ENCODE measurements at places on chromosomes 2 and 18.

DNA sequence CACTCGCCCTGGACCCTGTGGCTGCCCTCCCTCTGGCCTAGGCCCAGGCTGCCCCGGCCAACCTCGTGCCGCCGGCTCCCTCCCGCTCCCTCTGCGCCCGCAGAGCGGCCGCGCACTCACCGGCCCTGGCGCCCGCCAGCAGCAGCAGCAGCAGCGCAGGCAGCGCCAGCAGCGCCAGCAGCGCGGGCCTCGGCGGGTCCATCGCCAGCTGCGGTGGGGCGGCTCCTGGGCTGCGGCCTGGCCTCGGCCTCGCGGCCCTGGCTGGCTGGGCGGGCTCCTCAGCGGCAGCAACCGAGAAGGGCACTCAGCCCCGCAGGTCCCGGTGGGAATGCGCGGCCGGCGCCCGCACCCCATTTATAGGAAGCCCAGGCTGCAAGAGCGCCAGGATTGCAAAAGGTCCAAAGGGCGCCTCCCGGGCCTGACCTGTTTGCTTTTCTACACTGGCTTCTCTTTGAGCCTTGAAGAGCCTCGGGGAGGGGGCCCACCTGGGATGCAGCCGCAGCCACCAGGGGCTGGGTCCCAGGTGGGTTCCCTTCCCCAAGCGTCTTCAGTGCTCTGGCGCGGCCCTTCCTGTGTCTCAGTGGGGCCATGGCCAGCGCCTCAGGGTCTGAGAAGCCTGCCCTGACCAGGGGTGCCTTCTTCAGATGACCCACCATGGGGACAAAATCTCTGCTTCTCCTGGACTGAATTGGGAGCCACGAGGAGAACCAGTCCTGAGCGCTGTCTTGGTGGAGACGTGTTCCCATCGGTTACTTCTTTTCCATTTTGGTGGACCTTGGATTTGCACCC, at the start of gene APOB:
APOB (minus strand) TSS at position 330 of the 789 bp plus-strand sequence; CDS start at position 202, 128 bp downstream.
- DNase-seq = no peak

GRCh38 chr2:199509403-199509802, 51.7 kb upstream of the SATB2 start:
- DNase-seq = no peak

DNA sequence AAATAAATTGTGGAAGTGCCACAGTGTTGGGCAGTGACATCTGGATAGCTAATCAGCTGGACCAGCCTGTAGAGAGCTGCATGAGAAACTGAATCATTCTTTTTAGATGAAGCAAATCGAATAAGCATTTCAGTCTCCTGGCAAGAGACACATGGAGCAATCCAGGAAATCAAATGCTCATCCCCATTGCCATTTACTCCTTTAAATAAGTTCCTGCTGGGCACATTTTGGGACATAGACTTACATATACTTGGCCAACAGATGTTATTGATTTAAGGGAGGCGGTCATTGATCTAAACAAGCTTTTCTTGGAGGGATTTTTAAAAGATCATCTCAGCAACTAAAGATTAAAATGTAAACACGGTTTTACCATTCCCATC, 307.1 kb downstream of the STK39 start:
- DNase-seq = no peak

GRCh38 chr2:48445091-48445725, 84.7 kb upstream of the STON1 start:
- no peak for DNase-seq

- DNase-seq = no peak
These were observed 92.2 kb upstream of the CHRNA1 start for GRCh38 chr2:174856447-174856846.

GRCh38 chr2:221100467-221101089, 471.5 kb downstream of the EPHA4 start:
- DNase-seq = no peak

DNA sequence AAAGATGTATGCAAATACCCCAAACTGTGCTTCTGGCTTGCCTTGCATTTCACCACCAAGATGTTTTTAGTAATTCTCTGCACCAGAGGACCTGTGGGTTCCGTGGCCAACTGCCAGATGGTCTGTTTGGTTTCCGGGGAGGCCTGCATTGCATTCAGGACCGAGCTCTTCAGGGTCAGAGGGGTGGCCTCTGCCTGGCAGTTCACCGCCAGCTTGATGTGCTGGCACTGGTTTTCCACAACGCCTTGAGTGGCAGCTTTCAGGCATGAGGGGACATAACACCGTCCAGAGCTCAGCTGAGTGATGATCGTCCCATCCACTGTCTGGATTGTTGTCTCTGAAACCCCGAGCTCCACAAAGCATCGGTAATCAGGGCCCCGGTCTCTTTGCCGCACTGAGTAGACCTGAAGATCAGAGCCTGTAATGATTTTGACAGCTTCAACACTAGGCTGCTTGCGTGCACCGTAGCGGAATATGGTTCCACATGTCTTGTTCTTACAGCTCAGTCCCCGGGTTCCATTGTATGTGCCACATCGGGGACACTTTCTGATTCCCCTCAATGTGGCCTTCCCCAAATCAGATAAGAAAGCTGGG, 9.4 kb downstream of the C2orf42 start:
- no peak for DNase-seq

- no peak for DNase-seq
These were observed 24.6 kb downstream of the DYTN start for GRCh38 chr2:206693399-206694137.

- DNase-seq = no peak
These were observed 150.3 kb downstream of the SMAD7 start for GRCh38 chr18:48800466-48800865.

DNA sequence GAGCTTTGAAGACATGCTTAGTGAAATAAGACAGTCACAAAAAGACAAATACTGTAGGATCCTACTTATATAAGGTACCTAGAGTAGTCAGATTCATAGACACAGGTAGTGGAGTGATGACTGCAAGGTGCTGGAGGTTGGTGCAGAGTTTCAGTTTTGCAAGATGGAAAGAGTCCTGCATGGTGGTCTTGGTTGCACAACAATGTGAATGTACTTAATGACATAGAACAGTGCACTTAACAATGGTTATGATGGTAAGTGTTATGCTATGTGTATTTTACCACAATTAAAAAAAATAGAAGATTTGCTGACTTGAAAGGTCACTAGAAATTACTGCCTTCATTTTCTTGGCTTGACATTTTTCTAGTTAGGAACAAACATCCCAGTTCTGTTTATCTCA, 9.5 kb downstream of the CERS6 start:
- DNase-seq = no peak

DNA sequence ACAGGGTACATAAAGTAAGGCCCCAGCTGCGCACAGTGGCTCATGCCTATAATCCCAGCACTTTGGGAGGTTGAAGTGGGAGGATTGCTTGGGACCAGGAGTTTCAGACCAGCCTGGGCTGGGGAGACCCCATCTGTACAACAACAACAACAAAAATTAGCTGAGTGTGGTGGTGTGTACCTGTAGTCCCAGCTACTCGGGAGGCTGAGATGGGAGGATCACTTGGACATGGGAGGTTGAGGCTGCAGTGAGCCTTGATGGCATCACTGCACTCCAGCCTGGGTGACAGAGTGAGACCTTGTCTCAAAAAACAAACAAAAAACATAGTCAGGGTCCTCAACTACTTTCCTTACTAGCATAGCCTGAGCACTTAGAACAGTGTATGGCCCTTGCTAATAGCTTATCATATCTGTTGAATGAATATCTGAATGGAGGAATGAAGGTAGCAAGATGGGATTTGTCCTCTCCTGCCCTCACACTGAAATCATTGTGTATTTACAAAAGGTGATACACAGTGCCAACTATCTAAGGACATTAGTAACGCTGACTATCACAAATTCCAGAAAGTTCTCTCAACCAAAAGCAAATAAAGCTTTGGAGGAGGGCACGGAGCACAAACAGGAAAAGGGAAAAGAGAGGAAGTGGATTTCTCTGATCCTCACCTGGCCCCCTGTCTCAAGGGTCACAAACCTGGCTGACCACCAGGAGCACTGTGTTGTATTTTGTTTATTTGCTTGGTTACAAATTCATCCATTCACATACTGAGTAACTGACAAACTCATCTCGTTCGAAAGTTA, 38.1 kb downstream of the L3MBTL4 start:
- DNase-seq = no peak

- no peak for DNase-seq
These were observed 148.9 kb upstream of the EPAS1 start for GRCh38 chr2:46148369-46148736.

- DNase-seq = no peak
These were observed 41.4 kb downstream of the TET3 start for GRCh38 chr2:74025971-74026612.

- DNase-seq = no peak
These were observed 128.2 kb downstream of the BCL2 start for GRCh38 chr18:63191413-63191812.

- DNase-seq = no peak
These were observed 2.9 kb upstream of the EPB41L3 start for GRCh38 chr18:5546660-5547059.

GRCh38 chr18:58831606-58832005, 33.1 kb upstream of the ZNF532 start:
- no peak for DNase-seq

DNA sequence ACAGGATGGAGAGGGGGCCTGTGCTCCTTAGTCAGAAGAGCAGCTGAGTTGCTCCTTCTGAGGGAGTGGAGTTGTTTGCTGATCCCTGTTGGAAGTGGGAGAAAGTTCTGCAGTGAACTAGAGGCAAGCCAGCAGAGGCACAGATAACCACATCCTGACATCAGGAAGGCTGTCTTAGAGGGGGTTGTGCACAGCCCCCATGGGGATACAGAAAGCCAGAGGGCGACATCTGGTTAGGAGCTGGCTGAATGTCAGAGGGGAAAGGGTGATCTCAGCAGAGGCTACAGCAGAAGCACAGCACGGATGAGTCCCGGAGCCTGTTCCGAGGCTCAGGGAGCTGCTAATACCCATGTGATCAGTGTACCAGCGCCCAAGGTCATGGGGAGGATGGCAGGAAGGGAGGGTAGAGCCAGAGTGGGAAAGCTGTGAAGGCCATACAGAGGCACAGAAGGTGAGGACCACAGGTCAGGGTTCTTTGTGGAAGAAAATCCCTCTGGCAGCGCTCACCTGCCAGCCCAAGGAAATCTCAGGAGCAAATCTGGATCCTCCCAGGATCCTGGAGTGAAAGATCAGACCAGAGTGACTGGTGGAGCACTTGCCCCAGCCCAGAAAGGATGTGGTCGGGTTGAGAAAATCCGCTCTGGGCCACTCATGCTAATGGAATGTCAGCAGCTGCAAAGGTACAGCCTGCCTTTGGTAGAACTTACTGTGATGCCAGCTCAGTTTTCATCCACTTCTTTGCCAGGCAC, 111.8 kb downstream of the STPG4 start:
- DNase-seq = no peak

- no peak for DNase-seq
These were observed 199.0 kb downstream of the LPIN1 start for GRCh38 chr2:11945139-11946126.

DNA sequence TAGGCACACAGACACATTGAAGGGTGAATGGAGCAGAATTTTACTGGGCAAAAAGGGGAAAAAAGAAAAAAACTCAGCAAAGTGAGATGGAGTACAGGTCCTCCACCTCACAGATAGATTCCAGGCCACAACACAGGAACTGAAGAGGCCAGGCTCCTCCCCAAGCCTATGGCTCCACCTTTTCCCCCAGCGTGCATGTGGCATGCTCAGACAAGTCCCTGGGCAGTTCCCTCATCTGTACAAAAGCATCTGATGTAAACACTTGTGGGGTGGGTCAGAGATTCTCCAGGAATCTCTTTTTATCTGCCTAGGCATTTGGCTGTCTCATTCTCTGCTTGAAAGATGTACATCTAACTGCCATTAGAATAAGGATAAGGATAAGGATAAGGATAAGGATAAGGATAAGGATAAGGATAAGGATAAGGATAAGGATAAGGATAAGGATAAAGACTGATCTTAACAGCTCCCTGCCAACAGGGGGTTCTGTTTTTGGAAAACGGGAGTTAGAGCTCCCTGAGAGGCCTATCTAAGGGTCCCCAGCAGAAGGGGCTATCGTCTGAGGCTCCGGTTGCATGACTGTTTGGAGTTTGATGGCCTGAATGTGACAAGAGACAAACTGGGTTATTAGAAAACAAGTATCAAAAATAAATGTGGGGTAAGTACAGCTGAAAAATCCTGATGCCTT, 17.2 kb upstream of the ASXL3 start:
- DNase-seq = no peak

DNA sequence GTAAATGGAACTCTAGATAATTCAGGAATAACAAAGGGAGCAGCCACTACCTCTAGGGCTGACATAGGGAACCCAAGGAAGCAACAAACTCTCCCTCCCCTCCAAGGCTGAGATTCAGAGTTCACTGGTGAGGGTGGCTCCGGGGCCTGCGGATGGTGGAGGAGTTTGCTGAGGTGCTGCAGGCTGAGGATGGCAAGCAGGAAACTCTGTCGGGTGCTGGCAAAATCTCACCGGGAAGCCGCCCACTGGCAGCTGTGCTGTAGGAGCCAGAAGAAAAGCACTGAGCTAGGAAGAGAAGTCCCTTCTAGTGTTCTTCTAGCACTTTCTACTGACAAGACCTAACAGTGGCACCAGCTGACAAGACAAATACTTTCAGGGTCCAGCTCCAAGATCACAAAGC, 12.5 kb upstream of the HAAO start:
- no peak for DNase-seq

DNA sequence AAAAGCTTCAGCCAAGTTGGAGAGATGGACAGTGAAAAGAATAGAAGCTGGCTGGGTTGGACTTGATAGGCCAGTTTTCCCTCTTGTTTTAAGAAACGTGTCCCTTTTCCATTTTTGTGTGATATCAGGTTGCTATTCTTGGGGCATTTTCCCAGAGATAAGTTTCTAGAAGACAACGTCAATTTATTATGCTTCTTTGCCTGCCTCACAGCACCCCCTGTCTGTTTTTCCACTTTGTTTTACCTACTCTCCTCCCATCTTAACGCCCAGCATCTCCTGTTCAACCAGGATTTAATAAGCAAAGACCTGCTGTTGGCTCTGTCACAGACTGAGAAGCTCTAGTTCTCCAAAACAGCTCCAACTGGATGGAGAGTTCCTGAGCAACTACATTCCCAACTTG, 317.8 kb upstream of the ZNF521 start:
- no peak for DNase-seq

DNA sequence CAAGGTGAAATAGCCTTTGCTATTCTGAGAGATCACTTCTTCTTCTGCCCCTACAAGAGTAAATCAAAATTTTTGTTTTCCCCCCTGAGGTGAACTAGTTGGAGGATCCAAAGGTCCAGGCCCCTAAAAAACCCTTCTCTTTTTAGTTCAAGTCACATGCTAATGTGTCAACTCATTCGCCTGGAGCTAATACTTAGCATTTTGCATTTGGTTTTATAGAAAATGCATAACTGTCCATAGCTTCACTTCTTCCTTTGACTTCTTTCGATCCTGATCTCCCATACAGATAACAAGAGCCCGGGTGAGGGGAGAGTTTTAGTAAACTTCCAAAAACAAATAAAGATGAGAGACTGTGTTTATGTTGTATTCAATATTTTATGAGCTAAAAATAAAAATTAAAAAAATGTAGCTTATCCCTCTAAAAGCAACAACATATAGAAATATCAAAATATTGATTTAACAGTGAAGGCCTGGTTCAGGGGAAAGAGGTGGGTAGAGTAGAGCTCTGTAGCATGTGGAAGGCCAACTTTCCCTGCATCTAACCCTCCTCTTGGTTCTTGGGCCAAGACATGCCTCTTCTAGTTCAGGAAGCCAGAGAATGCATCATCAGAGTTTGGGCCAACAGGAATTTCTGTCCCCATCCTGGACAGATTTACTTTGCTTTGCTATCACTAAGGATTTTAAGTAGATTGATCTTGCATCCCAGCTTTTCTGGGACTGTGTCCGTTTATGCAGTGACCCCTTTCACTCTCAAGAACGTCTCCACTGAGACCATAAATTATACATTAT, 333.8 kb downstream of the ALK start:
- no peak for DNase-seq
